ENCODE measurements at places on chromosomes 4 and X.

DNA sequence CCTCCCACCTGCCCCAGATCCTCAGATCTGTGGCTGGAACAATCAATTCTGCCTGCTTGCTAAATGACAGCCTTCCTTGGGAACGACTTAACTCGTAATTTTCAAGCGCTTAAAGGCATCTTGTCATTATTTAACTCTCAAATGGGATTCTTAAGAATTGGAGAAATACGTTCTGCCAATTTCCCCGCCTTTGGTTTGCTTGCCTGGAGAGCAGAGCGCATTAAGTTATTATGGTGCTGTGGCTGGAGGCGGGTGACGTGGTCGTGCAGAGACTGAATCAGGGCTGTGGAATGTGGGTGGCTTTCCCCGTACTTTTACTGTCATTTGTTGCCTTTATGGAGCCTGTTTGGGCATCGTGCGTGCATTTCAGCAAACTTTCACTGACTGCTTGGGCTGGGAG lies 78.9 kb upstream of the PSAPL1 start:
- no peak for DNase-seq

DNA sequence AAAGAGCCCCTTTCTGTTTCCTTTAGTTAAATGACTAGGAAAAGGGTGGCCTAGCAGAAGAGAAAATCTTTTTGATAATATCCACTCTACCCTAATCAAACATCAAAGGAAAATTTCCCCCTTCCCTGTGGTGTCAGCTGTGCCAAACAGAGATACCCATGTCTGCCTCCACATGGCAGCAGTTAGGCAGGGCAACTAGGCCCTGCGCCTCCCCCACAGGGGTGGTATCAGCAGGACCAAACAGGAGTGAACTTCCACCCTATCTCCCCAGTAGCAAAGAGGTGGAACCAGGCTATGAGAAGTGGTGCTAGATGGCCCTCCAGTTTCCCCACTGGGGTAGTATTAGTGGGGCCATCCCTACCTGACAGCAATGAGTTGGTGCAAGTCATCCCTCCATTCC lies 19.8 kb upstream of the XKRX start:
- DNase-seq = no peak

- DNase-seq = no peak
Measured at GRCh38 chr4:132316738-132317137, 832.4 kb upstream of the PCDH10 start.

DNA sequence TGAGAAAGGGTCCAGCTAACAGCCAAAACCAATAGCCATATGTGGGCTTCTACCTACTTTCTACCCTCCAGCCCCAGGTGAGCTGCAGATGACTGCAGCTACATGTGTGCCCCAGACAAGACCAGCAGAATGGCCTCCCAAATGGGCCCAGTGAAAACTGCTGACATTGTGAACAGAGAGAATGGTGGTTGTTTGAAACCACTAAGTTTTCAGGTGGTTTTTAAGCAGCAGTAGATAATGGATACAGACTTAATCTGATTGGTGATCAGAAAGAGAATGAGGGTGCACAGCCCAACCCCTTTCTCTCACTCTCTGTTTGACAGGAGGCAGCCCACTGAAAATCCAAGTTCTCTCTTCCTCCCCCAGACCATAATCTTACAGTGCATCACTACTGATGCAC lies 42.5 kb upstream of the BBS12 start:
- DNase-seq = no peak

GRCh38 chr4:20370274-20370673 lies 118.6 kb downstream of the SLIT2 start:
- DNase-seq = no peak

- DNase-seq = no peak
Measured at GRCh38 chrX:13168269-13168668, 123.8 kb upstream of the FAM9C start.

DNA sequence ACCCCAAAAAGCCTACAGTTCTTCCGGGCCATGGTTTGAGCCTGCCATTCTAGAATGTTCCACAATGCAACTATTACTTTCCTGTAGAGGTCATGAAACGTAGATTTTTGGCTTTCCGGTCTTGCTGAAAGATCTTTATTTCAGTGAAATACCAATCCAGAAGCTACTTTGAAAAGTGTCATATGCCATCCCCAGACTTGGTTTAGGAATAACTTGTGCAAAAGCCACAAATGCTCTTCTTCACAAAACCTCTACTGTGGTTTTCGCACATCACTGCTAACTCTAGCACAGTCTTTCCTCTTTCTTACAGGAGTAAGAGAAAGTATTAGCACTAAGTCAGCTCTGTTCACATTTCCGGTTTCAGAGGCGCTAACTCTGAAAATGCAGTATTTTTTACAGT lies 12.7 kb upstream of the CD40LG start:
- no peak for DNase-seq

DNA sequence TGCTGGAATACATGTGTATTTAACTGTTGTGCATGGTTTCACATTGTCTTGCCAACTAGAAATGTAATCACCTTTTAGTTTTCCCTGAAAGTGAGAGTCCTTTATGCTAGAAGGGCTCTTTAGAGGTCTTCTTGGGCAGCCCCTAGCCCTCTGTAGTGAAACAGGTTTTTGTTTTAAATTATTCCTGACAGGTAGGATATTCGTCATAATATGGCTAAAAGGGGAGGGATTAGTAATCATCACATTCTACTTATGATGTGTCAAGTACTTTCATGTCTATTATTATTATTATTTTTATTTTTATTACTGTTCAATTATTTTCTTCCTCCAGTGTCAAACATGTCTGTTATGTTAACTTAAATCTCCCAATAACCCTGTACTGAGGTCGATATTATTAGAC lies 35.5 kb downstream of the MSN start:
- DNase-seq = no peak

GRCh38 chrX:53571494-53571893 lies 115.0 kb downstream of the HUWE1 start:
- DNase-seq = no peak

DNA sequence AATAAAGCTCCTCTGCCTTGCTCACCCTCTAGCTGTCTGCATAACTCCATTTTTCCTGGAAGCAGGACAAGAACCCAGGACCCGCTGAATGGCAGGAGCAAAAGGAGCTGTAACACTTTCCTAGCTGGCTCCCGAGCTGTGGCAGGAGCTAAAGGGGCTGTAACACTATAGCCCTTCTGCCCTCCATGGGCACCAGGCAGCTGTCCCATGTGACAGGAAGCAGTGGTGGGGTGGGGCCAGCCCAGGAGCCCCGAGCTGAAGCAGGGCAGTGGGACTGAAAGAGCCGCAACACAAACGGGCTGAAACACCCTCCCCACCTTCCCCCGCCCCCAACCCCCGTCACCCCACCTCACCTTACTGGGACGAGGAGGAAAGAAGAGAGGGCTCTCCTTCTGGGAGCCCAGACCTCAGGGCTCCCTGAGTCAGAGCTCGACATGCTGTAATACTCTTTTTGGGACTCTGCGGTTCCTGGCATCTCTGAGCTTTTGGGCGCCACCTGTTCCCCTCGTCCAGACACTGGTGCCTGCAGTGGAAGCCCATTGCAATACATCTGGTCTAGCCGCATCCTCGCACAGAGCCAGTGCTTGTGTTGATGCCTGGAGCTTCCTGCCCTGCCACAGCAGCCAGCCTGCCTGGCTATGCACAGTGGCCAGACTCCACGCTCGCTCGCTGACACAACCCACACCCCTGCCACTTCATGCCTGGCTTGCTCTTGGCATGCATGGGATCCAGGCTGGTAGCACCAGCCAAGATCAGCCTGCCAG lies 39.4 kb downstream of the PPM1K start:
- no peak for DNase-seq

GRCh38 chrX:44904542-44905115 lies 31.6 kb downstream of the KDM6A start:
- DNase-seq = no peak

DNA sequence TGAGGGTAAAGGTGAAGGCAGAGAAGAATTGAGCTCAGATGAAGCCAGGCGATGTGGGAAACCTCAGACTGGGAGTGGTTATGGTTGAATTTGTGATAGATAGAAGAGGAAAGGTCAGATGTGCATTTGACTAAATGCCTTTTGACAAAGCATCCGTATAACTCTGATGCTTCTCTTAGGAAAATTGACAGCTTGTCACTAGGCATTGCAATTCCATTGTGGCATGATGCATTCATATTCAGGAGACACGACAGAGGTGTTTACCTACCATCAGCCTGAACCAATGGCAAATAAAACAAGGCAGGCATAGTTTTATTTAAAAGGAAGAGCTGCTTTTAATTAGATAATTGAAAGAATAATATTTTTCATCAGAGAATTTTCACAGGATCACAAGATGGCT lies 325.1 kb upstream of the IGFBP7 start:
- DNase-seq = no peak

DNA sequence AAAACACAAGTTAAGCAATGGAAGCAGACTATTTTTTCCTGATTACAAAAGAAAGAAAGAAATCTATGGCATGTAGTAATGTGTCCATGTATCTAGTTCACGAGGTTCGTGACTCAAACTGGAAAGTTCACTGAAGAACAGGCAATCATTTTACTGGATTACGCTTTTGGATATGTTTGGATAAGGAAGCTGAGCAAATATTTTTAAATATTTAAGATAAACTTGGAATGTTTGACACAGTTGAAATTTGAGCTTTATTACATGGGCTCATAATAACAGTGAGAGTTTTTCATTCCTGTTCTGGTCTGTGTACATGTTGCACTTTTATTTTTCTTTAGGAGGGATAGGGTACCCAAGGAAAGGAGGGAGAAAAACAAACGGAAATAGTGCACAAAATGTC lies 244.2 kb upstream of the GK2 start:
- no peak for DNase-seq

DNA sequence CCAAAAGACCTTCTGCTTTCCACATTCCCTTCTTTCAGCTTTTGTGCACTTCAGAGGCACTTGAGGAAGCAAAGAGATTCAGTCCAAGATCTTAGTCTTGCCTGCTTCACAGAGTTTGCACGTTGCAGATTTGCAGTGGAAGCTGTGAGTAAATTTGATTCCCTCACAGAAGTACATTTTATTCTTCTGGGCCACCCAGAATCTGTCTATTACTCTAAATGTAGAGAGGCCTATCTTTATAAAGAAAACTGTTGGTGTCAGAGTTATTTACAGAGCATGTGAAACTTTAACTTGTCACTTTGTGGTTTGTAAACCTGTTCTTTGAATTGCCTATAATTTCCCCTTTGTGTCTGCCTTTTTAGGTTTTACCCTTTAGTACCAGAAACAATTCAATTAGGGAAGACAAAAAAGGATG lies 15.5 kb downstream of the SPRY1 start:
- DNase-seq = no peak

DNA sequence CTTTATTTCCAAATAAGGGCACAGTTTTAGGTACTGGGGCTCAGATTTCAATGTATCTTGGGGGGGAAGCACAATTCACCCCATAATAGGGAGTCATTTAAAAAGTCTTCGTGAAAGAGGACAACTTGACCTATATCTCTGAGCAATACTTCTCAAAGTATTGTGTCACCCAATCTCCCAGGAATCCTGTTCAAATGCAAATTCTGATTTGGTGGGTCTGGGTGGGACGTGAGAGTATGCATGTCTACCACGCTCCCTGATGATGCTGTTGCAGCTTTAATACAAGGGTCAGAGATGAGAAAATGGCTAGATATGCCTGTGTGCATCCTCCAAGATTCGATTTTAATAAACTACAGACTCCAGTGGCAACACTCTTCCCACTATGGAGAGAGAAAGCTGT lies 514.8 kb downstream of the BCOR start:
- no peak for DNase-seq

DNA sequence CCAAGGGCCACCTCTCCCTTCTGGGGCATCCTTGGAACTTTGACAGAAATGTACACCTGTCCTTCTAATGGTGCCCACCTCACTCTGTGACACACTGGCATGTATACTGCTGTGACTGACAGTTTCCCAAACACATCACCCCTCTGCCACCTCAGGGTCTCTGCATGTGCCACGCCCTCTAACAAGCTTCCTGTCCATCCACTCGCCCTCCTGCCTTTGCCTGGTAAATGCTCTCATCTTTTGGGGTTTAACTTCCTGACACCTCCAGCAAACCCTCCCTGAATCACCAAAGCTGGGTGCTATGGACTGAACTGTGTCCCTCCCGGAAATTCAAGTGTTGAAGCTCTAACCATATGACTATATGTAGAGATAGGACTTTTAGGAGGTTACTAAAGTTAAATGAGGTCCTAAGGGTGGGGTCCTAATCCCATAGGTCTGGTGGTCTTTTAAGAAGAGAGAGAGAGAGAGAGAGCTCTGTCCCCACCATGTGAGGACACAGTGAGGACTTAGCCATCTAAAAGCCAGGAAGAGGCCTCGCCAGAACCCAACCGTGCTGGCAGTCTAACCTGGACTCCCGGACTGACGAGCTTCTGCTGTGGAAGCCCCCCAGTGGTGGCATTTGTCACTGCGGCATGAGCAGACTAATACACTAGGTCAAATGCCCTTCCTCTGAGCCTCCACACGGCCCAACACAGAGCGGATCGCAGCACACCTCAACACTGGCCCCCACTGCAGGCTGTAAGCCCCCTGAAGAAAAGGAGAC lies 95.6 kb downstream of the AFAP1 start:
- DNase-seq = peak; percentile 58
